ENCODE measurements at places on chromosomes 7 and 10.

DNA sequence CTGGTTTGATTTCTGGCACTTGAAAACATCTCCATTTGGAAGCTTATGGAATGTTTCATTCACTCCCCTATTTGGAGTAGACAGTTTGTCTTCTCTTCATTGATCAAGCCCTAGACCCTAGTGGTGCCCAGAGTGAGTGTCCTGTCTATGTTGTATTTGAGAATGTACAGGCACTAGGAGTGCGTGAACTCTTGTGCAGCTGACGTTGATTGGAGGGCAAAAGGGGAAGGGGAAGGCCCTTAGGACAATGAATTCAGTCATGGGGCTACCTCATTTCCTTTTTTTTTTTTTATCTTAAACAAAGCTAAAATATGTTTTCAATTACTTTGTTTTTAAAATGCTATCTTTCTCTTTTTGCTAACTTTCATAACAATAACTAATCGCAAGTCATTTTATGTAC, 66.5 kb downstream of the ADD3 start:
- DNase-seq, result no peak

GRCh38 chr7:151626422-151627115, 106.9 kb upstream of the RHEB start:
- DNase-seq, result peak; percentile 23

DNA sequence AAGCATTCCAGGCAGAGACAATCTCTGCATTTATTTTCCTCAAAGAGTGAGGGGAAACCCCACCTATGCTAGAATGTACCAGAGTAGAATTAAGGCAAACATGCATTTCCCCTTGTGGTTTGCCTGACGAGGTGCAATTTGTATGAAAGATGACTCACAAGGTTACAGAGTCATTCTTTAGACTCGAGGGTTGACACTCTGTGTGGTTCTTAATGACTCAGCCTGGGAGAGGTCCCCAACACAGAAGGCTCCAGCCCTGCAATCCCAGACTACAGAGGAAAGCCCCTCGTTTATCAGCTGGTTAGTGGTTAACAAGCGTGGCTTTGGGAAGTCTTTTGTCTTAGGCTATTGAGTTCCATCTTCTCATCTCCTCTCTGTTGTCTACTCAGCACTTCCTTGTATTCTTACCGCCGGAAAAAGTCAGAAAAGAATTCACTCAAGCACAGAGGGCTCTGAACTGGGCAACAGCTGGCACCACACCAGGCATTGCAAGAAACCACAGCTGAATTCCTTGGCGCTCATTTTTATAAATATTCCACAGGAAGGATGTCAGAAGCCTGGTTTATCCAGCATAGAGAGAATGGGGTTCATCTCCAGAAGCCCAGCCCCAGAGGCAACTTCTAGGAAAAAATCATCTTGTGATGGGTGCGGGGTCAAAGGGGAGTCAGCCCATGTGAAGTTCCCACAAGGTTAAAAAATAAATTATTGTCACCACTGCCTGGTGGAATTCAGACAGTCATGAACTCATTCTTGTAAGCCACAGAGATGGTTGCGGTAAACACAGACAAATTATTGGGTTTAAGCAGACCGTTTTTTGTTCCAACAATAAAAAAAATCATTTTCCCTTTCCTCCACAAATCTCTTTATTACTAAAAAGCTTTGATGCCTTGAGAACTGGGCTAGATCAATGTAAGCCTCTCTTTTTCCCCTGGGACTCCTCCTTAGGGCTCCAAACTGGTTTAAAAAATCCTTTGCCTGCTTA, 24.5 kb upstream of the SVIL start:
- DNase-seq, result no peak

- DNase-seq, result no peak
Measured at GRCh38 chr7:21338728-21339164, 89.1 kb upstream of the SP4 start.

GRCh38 chr7:69439636-69440325, 158.5 kb upstream of the AUTS2 start:
- no peak for DNase-seq

DNA sequence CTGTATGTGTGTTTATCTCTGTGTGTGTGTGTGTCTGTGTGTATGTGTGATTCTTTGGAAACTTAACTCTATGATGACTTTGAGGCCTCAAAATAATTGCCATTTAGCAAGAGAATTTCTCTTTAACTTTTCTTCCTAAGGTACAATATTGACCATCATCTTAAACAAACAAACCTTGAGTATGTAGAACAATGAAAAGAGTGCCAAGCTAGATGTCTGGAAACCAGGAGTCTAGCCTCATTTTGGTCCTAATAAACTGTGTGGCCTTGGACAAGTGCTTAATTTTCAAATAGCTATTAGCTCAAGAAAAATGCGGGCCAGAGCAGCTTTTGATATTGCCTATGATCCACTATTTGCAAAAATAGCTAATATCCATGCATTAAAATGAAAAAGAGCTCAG, 119.3 kb downstream of the RNLS start:
- no peak for DNase-seq

DNA sequence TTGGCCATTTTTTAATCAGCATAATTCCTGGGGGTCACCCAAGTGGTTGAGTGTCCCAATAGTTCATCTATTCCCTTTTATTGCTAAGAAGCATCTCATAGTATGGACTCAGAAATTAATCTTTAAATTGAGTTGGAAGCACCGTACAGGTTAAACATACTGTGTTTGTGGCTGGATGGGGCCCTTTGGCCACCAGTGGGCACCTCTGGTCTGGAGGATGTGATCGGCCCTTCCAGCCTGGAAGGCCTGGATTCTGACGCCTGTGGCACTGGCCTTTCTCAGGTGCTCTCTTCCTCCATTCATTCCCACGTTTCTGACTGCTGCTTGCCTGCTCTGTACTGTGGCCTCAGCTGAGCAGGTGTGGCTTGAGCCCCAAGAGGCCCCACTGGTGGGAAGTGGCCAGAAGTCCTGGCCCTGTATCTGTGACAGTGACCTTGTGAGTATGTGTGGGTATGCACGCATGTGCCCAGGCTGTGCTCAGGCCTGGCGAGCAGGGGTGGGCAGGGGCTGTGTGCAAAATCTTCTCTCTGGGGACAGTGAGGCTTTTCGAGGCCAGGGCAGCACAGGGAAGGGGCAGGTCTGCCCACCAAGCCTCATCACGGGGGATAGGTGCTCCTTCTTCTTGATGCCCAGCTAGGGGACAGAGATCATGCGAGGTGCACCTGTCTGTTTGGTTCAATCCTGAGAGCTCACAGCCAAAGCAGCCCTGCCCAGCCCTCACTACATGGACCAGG, 30.1 kb downstream of the LDB3 start:
- no peak for DNase-seq

DNA sequence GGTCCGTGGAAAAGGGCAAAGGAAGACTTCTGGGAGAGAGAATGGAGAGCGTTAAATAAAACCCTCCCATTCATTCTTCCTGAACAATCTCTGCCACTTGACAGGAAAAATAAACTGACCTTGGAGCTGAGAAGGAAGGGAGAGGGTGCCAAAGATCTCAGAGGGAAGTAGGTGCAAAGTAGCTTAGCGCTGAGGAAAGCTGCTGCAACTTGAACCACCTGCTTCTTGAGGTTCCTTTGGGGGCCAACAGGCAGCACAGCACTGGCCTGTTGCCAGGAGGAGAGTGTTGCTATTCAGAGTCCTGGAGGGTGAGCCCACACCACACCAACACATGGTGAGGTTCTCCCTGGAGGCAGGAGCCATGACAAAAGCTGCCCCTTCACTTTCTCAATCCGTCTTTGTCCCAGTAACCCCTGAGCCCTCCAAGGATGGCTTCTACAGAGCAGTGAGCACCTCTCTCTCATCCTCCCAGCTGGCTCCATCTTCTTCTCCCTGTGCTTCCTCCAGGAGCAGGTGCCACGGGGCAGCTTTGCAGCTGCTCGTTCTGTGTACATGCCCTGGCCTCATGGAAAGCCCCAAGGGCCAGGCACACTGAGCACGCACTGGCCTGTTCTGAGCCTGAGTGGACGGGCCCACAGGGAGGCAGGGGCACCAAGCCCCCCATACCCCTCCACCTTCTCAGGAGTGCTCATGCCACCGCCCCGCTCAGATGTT, 101.3 kb downstream of the STRA8 start:
- DNase-seq, result no peak

- no peak for DNase-seq
Measured at GRCh38 chr7:133110312-133110711, 28.4 kb upstream of the CHCHD3 start.

Data from cerebellar nuclear complex (tissue), 1 donor.